ENCODE measurements at places on chromosomes 6 and 20.

DNA sequence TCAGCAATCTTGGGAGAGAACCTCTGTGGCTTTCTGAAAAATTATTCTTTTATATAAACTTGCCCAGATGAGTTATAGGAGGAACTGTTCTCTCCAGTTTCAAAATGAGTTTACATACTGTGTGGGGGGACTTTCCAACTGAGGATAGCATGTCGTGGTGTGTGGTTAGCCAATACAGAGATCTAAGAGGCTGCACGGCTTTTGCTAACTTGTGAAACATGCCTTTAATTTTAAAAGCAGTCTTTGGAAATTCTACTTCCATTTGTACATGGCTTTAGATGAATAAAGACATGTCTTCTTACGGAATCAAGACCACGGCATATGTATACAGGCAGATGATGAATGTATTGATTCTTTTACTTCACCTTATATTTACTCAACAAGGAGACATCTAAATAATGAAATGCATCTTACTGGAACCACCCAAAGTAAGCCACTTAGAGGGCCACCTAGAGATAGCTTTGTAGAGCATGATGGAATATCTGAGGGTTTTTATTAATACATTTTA, 39.8 kb downstream of the HIVEP1 start:
- DNase-seq: no peak

GRCh38 chr6:37838219-37838921, 18.8 kb downstream of the ZFAND3 start:
- DNase-seq: no peak

DNA sequence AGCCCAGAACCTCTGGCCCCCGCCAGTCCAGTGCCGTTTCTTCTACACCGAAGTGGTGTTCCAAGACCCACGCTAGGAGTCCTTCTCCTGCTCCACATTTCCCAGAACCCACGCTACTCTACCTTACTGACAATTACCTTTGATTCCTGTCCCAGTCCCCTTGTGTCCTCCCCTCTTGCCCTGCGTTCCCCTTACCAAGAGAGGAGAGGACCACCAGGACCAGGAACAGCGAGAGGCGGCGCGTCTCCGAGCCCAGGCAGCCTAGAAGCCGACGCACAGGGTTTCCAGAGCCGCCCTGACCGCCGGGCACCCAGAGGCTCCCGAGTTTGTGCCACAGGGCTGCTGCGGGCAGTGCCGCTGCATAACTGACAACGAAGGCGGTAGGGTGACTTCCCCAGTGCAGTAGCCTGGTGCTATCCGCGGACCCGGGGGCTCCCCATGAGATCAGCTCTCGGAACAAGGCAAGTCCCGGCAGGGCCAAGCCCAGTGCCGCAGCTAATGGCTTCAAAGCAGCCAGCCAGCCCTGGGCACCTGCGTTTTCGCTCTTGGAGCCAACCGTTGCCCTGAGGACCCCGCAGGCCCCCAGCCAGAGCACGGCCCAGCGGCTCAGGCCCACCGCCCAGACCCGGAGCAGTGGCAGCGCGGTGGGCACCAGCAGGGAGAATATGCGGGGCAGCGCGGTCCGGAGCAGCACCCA, 512 bp downstream of the TAP1 start:
- DNase-seq: peak; percentile 20

DNA sequence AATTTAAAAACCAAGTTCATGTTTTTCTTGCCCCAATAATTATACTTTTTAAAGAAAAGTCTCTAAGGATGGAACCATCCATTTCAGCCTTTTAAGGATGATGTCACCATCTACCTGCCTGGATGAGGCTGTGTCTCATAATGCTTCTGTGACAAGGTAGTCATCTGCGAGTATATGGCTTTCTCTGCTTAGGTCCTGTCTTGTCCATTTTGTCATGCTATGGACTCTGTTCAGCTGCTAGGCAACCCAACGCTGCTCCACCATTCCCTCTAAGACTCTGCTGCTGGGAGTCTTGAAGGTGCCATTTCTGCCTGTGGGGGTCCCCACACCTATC, 459.8 kb upstream of the RUNX2 start:
- DNase-seq: no peak

DNA sequence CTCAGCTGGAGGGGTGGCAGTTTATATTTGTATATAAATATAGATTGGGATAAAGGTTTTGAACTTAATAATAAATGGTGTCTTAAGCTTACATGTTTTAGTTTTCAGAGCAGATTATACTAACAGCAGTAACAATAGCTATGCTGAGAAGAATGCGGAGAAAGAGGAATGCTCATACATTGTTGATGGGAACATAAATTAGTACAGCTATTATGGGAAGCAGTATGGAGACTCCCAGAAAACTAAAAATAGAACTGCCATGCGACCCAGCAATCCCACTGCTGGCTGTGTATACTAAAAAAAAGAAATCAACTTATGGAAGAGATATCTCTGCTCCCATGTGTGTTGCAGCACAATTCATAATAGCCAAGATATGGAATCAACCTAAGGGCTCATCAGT, 127.9 kb downstream of the BCKDHB start:
- DNase-seq: no peak

- DNase-seq: no peak
These were observed 63.2 kb upstream of the TIAM2 start for GRCh38 chr6:154931711-154932424.

DNA sequence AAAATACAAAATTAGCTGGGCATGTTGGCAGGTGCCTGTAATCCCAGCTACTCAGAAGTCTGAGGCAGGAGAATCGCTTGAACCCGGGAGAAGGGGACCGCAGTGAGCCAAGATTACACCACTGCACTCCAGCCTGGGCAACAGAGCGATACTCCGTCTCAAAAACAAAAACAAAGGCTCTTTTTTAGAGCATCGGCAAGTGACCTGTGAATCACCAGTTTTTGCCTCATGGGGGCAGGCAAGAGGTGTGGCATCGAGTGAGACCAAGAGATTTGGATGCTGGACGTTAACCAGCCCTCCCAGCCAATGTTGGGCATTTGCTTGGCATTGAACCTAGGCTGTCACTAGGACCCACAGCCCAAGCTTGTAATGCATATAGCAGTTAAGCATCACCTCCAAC, 14.6 kb upstream of the CDK5RAP1 start:
- DNase-seq: no peak

DNA sequence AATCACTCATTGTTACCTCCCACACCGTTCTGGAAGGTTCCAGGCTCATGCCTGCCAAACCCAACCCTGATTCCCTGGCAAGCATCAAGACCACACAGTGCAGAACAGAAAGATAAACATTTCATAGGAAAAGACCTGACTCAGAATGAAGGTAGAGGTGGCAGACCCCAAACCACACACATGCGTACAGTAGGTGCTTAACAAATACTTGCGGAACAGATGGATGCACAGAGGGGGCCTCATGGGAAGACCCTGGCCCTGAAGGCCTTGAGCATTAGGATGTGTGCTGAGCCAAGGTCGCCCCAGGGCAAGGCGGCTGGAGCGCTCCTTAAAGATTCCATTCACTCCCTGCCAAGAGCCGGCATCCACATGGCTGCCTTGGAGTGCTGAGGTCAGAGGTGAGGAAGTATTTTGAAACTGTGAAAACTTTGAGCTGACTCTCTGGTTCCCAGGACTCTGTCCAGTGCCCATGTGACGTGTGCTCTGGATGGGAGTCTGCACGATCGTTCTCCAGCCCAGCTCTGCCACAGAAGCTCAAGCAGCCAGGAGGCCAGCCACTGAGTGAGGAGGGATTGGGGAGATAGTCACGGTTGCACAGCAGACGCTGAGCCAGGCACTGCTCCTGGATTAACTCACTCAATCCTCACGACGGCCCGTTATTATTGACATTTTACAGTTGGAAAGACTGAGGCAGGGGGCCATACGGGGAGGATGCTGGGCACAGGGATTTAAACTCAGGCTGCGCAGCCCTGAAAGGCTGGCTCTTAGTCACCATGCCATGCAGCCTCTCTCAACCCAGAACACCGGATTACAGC, 65.5 kb upstream of the AFDN start:
- no peak for DNase-seq

DNA sequence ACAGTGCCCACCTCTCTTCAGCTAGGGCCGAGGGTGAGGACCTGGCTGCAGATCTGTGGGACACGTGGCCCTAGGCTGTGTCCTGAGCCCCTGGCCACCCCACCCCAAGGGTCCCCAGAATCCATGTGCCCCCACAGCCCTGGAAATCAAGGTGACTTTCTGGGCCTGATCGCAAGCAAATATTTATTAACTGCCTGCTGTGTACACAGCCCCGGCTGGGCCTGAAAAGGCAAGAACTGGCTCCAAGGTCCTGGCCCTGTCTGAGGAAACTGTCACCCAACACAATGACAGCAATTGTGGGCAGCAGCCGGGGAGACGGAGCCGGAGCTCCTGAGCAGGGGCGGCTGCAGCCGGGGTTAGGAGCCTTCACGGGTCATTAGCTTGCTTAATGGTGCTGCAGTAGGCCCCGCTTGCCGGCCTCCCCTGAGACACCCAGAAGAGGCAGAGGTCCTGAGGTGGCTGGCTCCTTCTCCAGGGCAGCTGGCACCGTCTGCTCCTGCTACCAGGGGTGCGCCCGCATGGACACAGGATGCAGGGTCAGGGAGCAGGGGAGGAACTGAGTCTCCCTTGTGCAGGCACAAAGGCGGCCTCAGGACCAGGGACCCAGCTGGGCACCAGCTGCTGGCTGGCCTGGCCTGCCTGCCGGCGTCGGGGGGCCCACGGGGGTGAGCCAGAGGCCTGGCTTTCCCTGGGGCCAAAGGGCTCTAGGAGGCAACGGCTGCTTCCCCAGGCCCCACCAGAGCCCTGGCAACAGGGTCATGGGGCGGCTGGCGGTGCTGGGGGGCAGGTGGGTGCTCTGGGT, 24.1 kb downstream of the NPEPL1 start:
- no peak for DNase-seq

- no peak for DNase-seq
These were observed 123.6 kb upstream of the SHLD1 start for GRCh38 chr20:5626603-5627002.

DNA sequence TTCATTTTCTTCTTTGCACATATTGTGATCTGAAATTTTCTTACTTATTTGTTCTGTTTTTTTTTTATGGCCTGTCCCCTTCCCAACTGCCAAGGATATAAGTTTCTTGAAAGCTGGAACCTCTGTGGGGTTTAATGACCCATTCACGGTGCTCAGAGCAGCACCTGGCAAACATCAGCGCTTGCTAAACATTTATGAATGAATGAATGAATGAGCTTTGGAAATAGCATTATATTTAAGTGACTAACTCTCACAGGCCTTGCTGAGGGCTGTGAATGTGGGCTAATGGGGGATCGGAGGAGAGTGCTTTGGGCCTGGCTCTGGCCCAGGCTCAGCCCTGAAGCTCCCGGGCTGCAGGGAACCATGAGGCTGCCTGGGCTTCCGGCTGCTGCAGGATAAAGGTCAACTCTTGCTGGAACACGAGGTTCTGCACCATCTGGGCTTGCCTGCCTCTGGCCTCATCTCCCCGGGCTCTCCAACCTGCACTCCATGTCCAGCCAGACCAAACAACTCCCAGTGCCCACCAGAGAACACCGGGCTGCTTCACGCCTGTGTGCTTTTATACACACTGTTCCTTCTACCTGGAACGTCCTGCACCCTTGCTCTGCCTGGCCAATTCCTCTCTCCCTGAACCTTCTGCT, 14.6 kb upstream of the ARMC12 start:
- no peak for DNase-seq

DNA sequence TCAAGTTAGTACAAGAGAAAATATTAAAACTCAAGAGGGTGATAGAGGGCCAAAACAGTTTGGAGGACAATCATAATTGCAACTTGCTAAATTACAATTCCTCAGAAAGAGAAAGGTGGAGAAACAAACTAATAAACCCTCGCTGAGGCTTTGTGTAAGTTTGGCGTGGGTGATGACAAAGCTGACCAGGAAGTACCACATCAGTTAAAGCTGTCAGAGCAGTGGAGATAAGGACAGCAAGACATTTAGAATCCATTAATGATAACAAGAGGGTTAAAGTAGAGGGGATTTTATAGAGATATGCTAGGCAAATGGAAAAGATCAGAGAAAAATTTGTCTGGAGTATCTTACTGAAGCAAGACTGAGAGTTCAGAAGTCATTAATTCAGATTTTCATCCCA, 334.4 kb downstream of the TFAP2B start:
- no peak for DNase-seq

DNA sequence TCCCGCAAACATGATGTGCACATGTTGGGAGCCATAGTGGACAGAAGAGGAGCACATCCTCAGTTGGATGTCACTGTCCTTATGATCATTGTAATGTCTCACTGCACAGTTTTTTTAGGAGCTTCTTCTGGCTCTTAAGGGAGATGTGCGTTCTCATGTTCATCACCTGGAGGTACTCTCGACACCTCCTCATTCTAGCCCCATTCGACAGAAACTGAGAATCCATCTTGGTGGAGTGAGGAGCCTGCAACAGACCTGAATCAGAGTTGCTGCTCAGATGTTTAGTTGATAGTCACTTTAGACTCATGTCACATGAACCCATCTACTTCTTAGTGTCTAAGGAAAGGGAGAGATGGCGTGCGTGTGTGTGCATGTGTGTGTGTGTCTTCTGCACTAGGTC, 2.3 kb upstream of the BMP6 start:
- no peak for DNase-seq

DNA sequence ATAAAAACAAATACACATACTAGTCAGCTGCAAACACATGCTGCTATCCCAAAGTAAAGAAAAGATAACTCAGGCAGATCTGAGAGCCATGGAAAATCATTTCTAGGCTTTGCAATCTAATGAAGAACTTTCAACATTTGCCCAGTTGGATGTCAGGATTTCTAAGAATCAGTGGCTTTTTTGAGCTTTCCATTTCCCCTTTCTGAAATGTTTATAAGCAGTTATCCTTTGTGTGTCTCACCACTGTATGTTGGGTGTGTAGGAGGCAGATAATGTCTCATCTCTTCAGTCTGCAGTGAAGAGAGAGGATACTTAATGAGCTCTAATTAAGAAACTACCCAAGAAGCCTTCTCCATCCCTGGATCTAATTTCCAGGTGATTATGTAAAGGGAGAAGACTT, 43.6 kb downstream of the RGS17 start:
- no peak for DNase-seq

Measured in stimulated activated CD8-positive, alpha-beta memory T cell treated with anti-CD3 and anti-CD28 coated beads, Interleukin-4, amount 100 ng/mL, for 1 hour (primary cell).